ENCODE measurements at places on chromosomes 7 and 10.
A peak's percentile ranks its signal among the peaks of the same experiment; 100 is the strongest.

DNA sequence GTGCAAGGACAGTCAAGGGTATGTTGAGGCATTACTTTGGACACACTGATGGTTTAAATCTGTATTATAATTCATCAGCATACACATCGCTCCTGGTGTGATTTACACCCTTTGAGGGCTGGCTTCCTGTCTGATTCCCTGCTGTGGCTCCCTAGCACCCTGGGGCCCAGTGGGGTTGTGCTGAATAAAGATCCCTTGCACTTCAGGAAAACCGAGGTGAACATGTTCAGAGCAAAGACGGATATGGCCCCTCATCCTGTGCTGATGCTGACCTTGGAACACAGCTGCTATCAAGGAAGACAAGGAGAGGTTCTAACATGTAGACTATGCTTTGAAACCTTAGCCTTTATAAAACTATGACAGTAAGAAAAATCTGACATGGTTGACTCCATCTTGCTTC, 84.6 kb upstream of the UNC5B start:
- no peak for DNase-seq

GRCh38 chr10:98404571-98405359, 10.2 kb downstream of the PYROXD2 start:
- DNase-seq: no peak

GRCh38 chr10:114541081-114541796, 116.8 kb downstream of the ABLIM1 start:
- peak; percentile 86 for DNase-seq

GRCh38 chr10:19468413-19468812, 347.8 kb upstream of the PLXDC2 start:
- no peak for DNase-seq

- DNase-seq: no peak
These were observed 20.9 kb upstream of the PARD3 start for GRCh38 chr10:34835908-34836508.

DNA sequence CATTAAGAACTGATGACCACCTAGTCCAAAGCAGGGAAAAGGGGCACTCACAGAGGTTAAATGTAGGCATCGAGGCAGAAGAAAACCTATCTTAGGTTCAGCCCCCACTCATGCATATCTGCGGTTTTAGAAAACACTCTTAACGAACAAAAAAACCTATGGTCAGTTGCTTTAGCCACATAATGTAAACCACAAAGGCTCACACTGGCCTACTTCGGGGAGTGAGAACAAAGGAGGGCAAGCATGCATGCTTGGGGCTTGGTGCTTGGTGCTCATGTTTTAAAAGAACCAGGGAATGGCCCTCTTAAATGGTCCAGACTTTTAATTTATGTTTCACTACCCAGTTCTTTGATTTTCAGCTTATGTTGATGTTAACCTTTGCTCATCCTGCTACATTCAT, 14.2 kb downstream of the INSYN2A start:
- no peak for DNase-seq

- DNase-seq: no peak
These were observed 112.8 kb downstream of the APBB1IP start for GRCh38 chr10:26550774-26551526.

GRCh38 chr10:49611166-49611815, 1.2 kb downstream of the SLC18A3 start:
- DNase-seq: no peak

DNA sequence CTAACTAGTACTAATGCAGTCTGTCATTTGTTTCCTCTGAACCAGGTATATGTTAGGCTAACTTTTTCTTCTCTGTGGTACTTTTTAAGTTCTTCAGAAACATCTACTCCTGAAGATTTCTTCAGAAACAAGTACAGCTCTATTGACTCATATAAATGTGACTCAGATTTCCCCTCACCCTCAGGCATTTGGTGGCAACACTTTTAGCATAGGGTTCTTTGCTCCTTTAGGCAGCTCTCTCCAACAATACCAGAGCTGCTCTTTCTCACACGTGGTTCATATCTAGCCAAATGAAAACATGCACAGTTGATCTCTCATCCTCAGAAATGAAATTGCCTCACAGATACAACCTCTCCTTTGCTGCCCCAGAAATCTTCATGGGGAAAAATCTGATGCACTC, 939.8 kb downstream of the SORCS1 start:
- DNase-seq: no peak

GRCh38 chr7:104175361-104175984, 32.3 kb downstream of the ORC5 start:
- no peak for DNase-seq

- DNase-seq: no peak
These were observed 12.2 kb upstream of the CAV1 start for GRCh38 chr7:116512520-116513188.

DNA sequence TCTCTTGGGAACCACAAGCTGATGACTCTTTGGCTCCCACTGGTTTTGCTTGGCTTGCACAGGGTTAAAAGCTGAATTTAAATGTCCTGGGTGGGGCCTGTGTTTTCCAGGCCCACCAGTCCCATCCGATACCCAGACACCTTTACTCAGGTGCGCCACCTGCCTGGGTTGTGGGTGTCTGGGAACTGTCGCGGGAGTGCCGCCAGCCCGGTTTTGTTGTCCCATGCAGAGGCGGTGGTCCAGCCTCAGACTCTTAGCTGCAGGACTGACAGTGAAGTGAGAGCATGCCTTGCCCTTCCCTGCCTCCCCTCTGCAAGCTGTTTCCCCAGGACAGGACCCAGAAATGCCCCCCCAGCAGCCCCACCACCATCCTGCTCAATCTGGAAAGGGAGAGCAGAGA, 255.6 kb upstream of the ZNF32 start:
- DNase-seq: no peak

DNA sequence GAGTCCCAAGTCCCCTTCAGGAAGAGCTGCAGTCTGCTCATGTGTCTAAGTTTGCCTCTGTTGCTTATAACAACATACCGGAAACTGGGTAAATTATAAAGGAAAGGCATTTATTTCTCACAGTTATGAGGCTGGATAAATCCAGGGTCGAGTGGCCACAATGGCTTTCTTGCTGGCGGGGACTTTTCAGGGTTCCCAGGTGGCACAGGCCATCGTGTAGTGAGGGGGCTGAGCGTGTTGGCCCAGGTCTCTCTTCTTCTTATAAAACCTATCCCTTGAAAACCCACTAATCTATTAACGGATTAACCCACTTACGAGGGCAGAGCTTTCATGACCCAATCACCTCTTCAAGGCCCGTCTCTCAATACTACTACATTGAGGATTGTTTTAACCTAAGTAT, 8.7 kb downstream of the VIPR2 start:
- no peak for DNase-seq

DNA sequence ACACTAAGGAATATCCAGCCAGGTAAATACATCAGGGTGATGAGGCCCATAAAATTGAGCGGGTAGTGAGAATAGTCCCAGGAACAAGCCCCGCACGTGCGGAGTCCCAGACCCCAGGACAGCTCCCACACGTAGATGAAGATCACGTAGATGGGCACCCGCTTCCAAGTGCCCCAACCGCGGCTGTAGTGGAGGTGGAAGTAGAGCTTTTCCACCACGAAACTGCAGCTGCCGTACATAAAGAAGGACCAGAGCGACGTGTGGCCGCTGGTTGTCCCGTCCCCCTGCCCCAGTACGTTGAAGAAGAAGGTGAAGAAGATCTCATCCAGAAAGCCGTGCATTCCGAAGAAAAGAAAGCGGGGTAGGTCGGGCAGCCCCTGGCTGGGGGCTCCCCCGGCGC, 948 bp downstream of the TMEM229A start:
- DNase-seq: no peak

- no peak for DNase-seq
These were observed 111.5 kb downstream of the HDAC9 start for GRCh38 chr7:18607025-18607424.

GRCh38 chr7:82530361-82530760, 86.8 kb upstream of the CACNA2D1 start:
- no peak for DNase-seq

DNA sequence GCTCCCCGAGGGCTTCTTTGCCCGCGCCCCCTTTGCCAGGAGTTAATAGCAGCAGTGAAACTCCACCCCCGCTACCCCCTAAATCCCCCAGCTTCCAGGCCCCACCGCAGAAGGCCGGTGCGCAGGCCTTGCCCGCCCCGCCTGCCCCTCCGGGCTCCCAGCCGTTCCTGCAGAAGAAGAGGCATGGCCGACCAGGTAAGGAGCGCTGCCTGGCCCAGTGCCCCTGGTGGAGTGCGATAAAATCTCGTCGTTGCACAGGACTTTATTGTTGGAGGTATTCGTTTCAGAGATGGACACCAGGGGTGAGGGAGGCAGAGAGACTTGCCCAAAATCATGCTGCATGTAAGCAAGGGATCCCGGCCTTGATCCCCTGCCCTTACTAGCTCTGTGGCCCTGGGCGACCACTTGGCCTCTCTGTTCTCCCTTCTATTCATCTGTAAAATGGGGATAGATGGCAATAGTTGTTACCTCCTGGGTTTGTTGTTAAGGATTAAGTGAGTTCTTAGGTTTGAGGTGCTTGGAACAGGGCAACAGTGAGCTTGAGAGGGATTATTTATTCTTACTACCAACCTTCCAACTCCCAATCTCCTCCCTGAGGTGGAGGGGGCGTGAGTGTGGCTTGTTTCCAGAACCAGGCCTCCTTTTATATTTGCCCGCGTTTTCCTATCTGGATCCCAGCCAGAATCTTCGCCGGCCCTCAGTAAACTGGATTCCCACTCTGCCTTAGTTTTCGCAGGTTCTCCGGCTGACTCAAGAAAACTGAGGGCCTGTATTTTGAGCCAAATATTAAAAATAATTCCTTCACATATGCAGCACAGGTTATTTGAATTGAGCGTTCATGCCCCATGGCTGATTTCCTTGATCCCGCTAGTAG, 78.3 kb downstream of the WIPF3 start:
- no peak for DNase-seq

DNA sequence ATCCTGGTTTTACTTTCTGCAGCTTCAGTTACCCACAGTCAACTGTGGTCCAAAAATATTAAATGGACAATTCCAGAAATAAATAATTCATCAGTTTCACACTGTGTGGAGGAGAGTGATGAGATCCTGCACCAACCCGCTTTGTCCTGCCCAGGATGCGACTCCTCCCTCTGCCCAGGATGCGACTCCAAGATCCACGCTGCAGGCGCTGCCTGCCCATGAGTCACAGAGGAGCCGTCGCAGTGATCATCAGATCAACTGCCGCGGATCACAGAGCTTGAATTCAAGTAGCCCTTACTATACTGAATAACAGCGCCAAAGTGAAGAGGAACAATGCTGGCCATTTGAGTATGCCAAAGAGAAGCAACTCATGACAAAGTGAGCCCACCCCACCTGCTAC, 61.5 kb downstream of the GRB10 start:
- DNase-seq: no peak

GRCh38 chr7:17598846-17599245, 300.4 kb downstream of the AHR start:
- DNase-seq: no peak

- no peak for DNase-seq
These were observed 115.3 kb upstream of the BMPER start for GRCh38 chr7:33789871-33790630.

Data from CD4-positive, alpha-beta T cell treated with Interleukin-17A for 1 hour (primary cell).